ENCODE measurements at places on chromosomes 2 and 18.

DNA sequence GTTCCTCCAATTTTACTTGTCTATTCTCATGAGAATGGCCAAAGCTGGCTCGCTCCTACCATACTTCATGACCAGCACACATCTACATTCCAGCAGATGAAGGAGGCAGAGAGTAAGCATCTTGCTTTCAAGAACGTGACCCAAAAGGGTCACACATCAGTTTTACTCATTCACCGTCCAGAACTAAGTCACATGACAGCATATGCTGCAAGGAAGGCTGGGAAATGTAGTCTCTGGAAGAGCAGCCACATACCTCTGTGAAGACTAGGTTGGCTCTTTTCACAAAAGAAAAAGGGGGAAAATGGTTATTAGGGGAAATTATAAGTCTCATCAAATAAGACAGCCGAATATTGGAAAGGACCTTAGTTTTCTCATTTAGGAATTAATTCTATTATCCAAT lies 835.3 kb downstream of the EPHA4 start:
- H3K27ac ChIP-seq = no peak overlapping the region
- H3K4me3 ChIP-seq = no peak overlapping the region
- peak; percentile 45 for DNase-seq
- H3K4me1 ChIP-seq = no peaks in the 10 kb centered on the region
- no peaks in the 10 kb centered on the region for H3K36me3 ChIP-seq
- H3K27me3 ChIP-seq = no peaks in the 10 kb centered on the region

GRCh38 chr18:64175432-64175831 lies 26.5 kb upstream of the LINC00305 start:
- H3K36me3 ChIP-seq = no peaks in the 10 kb centered on the region
- no peaks in the 10 kb centered on the region for H3K27me3 ChIP-seq
- DNase-seq = peak; percentile 59
- no peak overlapping the region for H3K4me3 ChIP-seq

- H3K4me1 ChIP-seq = no peaks in the 10 kb centered on the region
- no peaks in the 10 kb centered on the region for H3K27me3 ChIP-seq
- no peak overlapping the region for H3K27ac ChIP-seq
- H3K36me3 ChIP-seq = no peaks in the 10 kb centered on the region
Observed at GRCh38 chr2:99031481-99031880, 95.5 kb upstream of the CRACDL start.

- no peak overlapping the region for H3K4me3 ChIP-seq
- no peak for DNase-seq
- peaks cover 3% of the 10 kb centered on the region for H3K4me1 ChIP-seq
- peaks cover 9% of the 10 kb centered on the region for H3K27me3 ChIP-seq
- no peaks in the 10 kb centered on the region for H3K36me3 ChIP-seq
- no peak overlapping the region for H3K27ac ChIP-seq
Observed at GRCh38 chr2:9144617-9145016, 62.0 kb upstream of the ASAP2 start.

GRCh38 chr18:23730857-23731256 lies 41.6 kb downstream of the LAMA3 start:
- no peak overlapping the region for H3K27ac ChIP-seq
- no peaks in the 10 kb centered on the region for H3K36me3 ChIP-seq
- no peak overlapping the region for H3K4me3 ChIP-seq
- no peak for DNase-seq

GRCh38 chr2:10740226-10740625 lies 18.8 kb downstream of the ATP6V1C2 start:
- no peak overlapping the region for H3K4me3 ChIP-seq
- H3K4me1 ChIP-seq = no peaks in the 10 kb centered on the region
- H3K36me3 ChIP-seq = no peaks in the 10 kb centered on the region
- H3K27ac ChIP-seq = no peak overlapping the region
- H3K27me3 ChIP-seq = no peaks in the 10 kb centered on the region
